Muscle of back (tissue), 13 donors: ENCODE measurements at places on chromosomes 16 and 17. TPM values are rescaled to one million over a fixed set of nuclear protein-coding genes. Genes with fewer than 3 reads are reported as not detected.

GRCh38 chr17:75396796-75397195 is 8.7 kb downstream of the GRB2 start:
- no peak for DNase-seq

CDRT4 gene
- polyA plus RNA-seq, result 1.4 TPM

- no peak for DNase-seq
These were observed 8.1 kb upstream of the TBX4 start for GRCh38 chr17:61444075-61444474.

GRCh38 chr17:61144137-61144536 is 255.5 kb upstream of the TBX2 start:
- no peak for DNase-seq

CORO6 gene
- polyA plus RNA-seq, result 63.7 TPM

DNA sequence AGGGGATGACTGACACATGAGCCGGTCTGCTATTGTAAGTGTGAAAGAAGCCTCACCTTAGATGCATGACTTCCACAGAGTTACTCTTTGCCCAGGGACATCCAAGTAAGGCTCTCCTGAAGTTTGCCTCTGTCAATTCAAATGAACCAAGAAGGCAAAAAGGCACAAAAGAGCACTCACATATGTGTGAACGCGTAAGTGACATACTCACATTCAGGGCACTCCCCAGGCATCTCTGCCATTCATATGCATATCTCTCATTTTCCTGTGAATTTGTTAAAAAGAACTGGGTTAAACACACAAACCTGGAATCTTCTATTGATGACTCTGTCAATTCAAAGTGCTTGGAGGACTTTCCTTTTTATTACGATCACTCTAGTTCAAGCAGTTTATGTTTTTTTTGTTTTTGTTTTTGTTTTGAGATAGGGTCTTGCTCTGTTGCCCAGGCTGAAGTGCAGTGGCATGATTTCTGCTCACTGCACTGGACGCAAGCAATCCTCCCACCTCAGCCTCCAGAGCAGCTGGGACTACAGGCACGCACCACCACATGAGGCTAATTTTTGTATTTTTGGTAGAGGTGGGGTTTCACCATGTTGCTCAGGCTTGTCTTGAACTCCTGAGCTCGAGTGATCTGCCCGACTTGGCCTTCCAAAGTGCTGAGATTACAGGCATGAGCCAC is 49.4 kb downstream of the DUSP14 start:
- no peak for DNase-seq

GRCh38 chr17:78609191-78609641 is 32.0 kb upstream of the DNAH17 start:
- DNase-seq, result peak; percentile 46

GRCh38 chr17:42922294-42922693 is 21.7 kb downstream of the G6PC1 start:
- peak; percentile 31 for DNase-seq

C17orf100 gene
- 3.2 TPM for polyA plus RNA-seq
